Right renal cortex interstitium (tissue), 3 donors: ENCODE measurements at places on chromosomes 4 and X. TPM values are rescaled to one million over a fixed set of nuclear protein-coding genes. Genes with fewer than 3 reads are reported as not detected.

The FRYL gene
- polyA plus RNA-seq, result 45.4 TPM

GRCh38 chrX:153948847-153949805 lies 4.7 kb upstream of the RENBP start:
- DNase-seq, result no peak

The TEX13D gene
- polyA plus RNA-seq, result not detected

DNA sequence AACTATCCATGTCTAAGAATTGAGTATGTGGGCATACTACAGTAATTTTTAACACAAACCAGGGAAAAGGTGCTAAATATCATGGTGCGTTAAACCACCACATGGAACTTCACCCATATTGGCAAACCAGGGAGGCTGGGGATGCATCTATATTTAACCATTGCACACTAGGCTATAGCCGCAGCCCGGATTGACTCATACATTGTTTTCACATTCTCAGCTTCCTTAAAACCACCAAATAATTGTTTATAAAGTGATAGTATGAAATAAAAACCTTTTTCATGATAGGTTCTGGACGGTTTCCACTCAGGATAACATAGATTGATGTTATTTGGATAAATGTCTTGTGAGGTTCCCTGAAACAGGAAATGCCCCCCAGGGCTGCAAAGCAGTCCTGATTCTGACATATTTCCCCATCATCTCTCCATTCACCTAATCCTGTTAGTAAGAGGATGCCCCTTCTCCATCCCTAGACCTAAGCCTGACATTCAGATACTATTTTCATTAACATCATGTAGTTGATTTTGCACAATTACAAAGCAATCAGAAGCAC lies 7.9 kb downstream of the COL25A1 start:
- DNase-seq, result no peak

GRCh38 chrX:105647749-105648148 lies 174.6 kb upstream of the NRK start:
- no peak for DNase-seq

DNA sequence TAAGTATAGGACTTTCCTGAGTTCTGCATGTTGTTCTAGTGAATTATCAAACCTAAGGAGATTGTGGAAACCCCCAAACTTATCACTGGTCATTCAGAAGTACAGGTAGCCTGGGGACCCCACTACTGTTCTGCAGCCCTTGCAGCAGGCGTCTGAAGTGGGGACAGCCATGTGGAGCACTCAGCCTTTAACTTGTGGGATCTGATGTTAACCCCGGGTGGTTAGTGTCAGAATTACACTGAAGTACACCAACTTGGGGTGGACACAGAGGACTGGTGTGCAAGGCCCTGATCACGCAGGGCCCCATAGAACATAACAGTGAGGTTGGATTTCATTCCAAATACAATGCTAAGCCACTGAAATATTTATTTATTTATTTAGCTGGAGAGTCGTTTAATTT lies 103.7 kb downstream of the SCD5 start:
- DNase-seq, result no peak

GRCh38 chr4:182895791-182896292 lies 21.3 kb downstream of the DCTD start:
- DNase-seq, result no peak

The TNMD gene
- polyA plus RNA-seq, result 3.4 TPM

DNA sequence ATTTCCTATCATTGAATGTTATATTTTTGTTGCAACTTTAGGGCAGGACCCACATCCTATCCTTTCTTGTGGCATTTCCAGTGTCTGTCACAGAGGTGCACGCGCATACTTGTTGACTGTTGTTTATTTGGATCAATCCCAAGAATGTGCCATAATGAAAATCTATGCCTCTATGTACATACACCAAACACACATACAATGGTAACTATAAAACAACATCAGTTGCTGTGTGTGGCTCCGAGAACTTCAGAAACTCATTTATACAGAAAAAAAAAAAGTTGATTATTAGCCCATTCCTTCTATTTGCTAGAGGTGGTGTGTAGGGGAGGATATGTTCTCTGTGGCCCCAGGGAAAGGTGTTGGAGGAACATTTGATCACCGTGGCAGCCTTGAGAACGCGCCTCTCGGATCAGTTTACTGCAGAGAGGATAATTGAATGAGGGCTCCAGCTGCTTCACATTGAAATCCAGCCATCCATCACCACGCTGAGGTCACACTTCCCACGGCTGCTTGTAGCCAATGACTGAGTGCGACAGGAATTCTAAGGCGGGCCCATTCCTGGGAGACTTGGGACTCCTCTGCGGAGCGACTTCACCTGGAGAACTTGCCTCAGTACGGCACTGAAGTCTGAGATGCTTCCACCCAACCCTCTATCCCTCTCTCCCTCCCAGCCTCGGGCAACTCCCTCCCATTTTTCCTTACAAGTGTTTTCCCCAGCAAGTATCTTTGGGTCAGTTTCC lies 19.5 kb downstream of the SMPX start:
- no peak for DNase-seq

GRCh38 chr4:11069083-11069482 lies 359.6 kb downstream of the HS3ST1 start:
- no peak for DNase-seq

The NUP54 gene
- polyA plus RNA-seq, result 76.1 TPM

DNA sequence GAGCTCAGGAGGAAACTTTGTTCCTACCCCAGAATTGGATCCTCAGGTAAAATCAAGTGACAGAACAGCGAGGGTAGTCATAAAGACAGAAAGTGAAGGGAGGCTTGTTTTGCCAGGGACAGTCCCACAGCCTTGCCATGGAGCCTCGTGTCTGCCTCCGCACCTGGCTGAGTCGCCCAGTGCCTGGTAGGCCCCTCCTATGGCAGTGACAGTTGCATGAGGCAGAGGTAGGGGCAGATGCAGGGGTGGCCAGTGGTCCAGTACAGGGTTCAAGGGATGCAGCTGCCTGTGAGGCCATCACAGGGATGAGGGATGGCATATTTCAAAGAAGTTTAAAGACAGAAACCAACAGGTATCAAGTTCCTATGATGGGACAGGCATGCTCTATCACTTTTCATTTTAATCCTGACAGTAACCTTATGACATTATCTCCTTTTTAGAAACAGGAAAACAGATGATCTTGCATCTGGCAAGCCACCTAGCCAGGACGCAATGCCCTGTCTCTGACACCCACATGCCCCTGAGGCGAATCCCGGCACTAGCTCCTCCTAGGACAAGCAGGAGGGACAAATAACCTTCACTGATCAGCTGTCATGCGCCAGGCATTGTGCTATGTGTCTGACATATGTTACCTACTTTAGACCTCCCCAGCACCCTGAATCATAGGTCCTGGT lies 127.4 kb upstream of the ENPP6 start:
- DNase-seq, result no peak

DNA sequence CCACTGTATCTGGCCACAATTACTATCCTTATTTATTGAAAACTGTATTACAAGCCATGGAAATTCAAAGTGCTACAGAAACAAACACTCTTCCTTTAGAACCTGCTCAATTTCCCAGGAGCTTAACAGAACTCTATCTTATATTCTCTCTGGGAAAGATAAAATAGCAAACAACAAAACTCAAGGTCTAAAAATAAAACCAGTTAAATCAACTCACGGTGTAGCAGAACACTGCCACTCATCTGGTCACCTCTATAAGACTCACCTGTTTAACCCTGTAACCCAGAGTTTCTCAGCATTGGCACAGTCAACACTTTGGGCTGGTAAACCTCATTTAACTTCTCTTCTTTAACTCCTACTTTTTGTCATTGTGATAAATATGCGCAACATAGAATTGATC lies 348.9 kb downstream of the DCHS2 start:
- DNase-seq, result no peak
